ENCODE measurements at places on chromosomes 6 and 20. TPM values are rescaled to one million over a fixed set of nuclear protein-coding genes. Genes with fewer than 3 reads are reported as not detected.

- peak; percentile 84 for DNase-seq
These were observed at the start of gene COQ3 for GRCh38 chr6:99393698-99394531. TSS of gene COQ3 (minus strand) at chr6:99394195. CDS start at chr6:99394179, 16 bp downstream.

GRCh38 chr20:20439602-20440190 lies 71.8 kb downstream of the INSM1 start:
- no peak for DNase-seq

DNA sequence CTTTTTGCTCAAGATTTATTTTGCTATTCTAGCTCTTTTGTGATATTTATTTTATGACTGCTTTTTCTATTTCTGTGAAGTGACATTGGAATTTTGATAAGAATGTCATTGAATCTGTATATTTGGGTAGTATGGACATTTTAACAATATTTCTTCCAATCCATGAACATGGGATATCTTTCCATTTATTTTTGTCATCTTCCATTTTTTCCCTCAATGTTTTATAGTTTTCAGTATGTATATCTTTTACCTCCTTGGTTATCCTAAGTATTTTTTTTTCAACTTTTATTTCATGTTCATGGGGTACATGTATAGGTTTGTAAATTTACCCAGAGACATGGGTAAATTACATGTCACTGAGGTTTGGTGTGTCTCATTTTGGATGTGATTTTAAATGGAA lies 74.1 kb upstream of the PREP start:
- DNase-seq: no peak

GRCh38 chr6:85424981-85425380 lies 24.9 kb upstream of the NT5E start:
- no peak for DNase-seq

DNA sequence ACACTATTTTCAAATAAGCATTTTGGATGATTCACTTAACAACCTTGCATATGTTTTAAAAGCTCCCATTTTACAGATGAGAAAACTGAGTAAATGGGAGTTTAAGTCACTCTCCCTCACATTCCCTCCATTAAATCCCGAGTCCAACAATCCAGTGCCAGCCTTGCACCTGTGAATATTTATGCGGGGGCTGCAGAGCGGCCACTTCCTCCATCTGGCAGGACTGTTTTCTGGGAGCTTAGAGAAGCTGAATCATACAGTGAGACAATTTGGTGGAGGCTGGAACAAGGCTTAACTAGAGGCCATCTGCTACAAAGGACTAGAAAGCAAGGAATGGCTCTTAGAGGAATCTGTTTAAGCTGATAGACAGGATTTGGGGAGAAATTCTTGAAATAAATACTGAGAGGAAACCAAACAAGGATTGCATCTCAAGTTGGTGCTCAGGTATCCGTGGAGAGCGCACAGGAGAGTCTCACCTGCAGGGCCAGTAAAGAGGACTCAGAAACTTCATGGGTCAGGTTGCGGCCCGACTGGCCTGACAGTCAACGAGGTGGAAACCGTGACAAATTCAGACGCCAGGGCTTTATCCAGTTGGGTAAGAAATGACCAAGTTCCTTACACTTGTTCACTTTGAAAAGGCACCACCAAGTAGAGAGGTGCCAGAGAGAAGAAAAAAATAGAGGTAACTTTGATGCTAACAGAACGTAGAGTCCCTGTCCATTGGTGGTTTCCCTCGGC lies 478.5 kb downstream of the QKI start:
- DNase-seq: no peak

GRCh38 chr20:52160621-52161204 lies 30.9 kb downstream of the ZFP64 start:
- DNase-seq: no peak

- DNase-seq: no peak
These were observed 122.8 kb downstream of the C6orf118 start for GRCh38 chr6:165186441-165187205.

DNA sequence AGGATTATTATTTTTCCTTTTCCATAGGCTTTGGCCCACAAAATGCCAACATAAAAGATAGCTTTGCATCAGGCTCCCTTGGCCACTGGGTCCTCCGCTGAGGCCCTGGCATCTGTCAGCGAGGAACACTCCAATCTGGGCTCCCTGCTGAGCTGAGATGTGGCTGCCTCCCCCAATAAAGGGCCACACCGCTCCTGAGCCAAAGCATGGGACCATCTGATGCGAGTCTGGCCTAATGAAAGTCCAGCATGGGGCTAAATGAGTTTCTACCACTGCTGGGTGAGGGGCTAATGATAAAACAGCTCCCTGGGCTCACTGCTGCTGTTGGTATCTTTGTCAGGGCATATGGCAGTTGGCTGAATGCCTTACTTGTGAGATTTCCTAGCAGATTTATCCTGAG lies 817.5 kb upstream of the SLC35B3 start:
- DNase-seq: no peak

GRCh38 chr6:155162682-155163081 lies 101.1 kb upstream of the CLDN20 start:
- no peak for DNase-seq

- no peak for DNase-seq
These were observed 1.8 kb downstream of the FAM83D start for GRCh38 chr20:38927902-38928578.

DNA sequence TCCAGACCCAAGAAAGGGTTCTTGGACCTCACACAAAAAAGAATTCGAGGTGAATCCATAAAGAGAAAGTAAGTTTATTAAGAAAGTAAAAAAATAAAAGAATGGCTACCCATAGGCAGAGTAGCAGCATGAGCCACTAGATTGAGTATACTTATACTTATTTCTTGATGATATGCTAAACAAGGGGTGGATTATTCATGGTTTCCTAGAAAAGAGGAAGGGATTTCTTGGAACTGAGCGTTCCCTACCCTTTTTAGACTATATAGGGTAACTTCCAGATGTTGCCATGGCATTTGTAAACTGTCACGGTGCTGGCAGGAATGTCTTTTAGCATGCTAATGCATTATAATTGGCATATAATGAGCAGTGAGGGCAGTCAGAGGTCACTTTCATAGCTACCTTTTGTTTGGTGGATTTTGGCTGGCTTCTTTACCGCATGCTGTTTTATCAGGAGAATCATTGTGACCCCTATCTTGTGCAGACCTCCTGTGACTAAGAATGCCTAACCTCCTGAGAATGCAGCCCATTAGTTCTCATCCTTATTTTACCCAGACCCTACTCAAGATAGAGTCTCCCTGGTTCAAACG lies 44.3 kb downstream of the TENT5A start:
- DNase-seq: no peak

DNA sequence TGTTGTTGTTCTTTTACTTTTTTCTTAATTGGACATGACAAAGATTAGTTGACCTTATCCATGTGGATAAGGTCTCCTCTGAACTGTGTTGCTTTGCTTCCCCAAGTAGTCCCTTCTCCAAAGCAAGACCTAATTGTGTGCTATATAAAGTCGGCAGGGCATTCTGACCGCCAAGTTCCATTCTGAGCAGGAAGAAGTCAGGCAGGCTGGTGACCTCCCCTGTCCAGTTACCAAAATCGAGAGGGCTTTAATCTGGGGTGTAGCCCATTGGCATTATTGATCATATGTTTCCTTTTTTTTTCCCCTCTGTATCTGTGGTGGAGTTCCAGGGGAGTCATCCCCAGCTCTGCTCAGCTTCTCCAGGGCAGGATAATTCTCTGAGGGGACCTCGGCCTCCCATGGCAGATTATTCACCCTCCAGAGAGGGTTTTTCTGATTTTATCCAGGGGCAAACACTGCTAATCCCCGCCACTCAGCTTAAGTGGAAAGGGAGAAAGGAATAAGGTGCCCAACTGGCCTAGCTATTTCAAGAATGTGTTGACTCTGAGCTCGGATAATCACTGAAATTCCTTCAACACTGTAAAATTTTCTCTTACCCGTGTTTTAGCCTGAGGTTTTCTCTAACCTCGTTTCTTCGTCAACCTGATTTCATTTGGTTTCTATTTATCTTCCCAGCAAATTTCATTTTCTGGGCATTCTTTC lies 71.8 kb upstream of the L3MBTL3 start:
- DNase-seq: no peak

- DNase-seq: no peak
These were observed at the start of gene MCCD1 for GRCh38 chr6:31528821-31529328. TSS of gene MCCD1 (plus strand) at chr6:31528962. CDS start at chr6:31529015, 53 bp downstream.

DNA sequence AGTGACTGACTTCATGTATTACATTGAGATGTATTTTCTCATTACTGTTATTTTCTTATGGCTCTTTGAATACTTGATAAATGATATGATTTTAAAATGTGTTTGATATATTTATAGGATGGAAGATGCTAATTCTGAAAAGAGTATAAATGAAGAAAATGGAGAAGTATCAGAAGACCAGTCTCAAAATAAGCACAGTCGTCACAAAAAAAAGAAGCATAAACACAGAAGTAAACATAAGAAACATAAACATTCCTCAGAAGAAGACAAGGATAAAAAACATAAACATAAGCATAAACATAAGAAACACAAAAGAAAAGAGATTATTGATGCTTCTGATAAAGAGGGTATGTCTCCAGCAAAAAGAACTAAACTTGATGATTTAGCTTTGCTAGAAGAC lies 47.5 kb downstream of the FAM217A start:
- no peak for DNase-seq

- peak; percentile 44 for DNase-seq
These were observed 243.9 kb upstream of the TCF21 start for GRCh38 chr6:133644892-133645619.

Gene PM20D2
- 25.3 TPM for total RNA-seq

Gene GGTLC1
- not detected for total RNA-seq

Gene SLC17A3
- 0.36 TPM for total RNA-seq

Gene FBXO9
- 36.6 TPM for total RNA-seq

Gene SPEF1
- not detected for total RNA-seq

Gene SIRPD
- total RNA-seq: not detected
